ENCODE measurements at places on chromosomes 7 and 10.
A peak's percentile ranks its signal among the peaks of the same experiment; 100 is the strongest.

DNA sequence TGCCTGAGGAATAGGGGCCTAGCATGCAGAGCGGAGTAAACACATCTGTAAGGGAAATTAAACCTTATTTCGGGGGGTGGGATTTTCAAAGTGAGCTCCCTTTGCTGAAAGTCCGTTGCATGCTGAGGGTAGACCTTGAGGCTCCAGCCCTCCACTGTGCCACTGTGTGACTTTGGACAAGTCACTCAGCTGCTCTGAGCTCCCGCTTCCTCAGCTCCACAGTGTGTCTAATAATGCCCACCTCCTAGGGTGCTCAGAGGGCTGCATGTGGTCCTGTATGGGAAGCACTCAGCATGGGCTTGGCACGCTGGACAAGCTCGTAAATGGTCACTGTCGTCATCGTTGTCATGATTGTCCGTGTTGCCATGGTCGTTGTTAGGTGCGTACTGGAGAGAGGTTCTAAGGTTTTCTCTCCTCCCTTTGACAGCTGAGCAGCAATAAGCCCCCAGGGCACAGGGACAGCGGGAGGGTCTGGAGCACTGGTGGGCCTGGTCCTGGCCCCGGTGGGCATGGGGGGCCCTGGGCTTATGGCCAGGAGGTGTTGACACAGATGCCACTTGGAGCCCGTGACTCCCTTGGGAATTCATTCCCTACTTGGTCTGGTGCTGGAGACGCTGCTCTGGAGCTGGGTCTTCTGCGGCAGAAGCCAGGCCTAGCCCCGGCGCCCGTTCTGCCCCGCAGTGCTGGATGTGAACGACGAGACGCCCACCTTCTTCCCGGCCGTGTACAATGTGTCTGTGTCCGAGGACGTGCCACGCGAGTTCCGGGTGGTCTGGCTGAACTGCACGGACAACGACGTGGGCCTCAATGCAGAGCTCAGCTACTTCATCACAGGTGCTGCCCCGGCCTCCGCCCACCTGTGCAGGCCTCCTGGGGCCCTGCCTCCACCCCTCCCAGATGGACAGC, 13.1 kb downstream of the C10orf105 start:
- no peak for DNase-seq

GRCh38 chr7:102974366-102975236, 61.8 kb downstream of the LRRC17 start:
- DNase-seq: no peak

DNA sequence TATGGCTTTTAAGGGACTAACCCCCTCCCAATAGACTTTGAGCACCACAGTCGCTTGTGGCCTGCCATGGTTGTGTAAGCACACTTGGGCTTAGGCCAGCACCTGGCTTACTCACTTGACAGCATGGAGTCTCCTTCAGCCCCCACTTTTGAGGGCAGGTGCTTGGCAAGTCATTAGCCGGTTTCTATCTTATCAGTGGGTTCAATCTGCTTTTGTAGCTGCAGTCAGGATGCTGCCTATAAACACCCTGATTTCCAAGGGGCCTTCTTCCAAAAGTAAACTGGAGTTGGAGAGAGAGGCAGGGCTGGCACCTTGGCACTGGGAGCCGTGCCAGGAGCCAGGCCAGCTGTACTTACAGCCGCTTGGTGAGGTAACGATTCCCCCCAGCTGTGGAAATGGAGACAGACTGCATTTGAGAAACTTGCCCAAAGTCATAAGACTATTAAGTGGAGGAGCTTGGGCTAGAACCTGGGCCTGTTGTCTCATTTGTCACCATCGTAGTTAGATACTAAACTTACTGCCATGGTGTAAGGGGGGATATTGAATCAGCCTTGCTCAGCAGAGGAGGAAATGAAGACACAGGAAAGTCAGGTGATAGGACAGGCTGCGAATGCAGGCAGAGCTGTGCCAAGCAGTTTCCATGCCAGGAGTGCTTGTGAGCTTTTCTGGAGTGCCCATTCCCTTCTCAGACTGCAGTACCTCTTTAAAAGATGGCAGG, 92.2 kb upstream of the EFCAB10 start:
- no peak for DNase-seq

DNA sequence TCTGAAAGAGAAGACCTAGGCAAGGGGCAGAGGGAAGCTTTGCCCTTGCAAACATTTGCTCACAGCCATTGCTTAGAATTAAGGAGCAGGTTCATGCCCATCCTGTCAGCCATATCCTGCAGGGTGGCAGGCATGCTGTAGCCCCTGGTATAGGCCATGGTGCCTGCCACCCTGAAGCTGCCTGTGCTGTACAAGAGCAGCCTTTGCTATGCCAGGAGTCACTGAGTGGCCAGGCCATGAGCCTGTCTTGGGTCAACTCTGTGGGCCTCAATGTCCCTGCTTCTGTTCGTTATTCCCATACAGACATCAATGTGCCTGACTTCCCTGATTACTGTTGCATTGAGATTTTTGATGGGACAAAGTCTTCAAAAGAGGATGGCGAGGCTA, 368 bp upstream of the SVOPL start:
- DNase-seq: no peak

DNA sequence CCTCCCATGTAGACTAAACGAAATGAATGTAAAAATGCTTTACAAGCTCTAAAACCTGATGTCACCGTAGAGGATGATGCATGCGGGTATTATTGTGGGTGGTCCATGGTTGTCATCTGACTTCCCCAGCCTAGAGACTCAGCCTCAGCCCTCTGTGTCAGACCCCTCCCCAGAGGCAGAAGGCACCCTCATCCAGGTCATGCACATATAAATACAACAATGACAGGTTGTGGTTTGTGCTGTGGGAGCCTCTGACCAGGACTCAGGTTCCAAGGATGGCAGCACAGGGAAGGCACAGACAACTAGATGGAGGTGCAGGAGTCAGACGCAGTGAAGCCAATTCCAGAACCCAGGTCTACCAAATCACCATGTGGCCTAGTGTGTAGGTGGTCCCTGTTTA, 3.3 kb upstream of the NODAL start:
- DNase-seq: no peak

DNA sequence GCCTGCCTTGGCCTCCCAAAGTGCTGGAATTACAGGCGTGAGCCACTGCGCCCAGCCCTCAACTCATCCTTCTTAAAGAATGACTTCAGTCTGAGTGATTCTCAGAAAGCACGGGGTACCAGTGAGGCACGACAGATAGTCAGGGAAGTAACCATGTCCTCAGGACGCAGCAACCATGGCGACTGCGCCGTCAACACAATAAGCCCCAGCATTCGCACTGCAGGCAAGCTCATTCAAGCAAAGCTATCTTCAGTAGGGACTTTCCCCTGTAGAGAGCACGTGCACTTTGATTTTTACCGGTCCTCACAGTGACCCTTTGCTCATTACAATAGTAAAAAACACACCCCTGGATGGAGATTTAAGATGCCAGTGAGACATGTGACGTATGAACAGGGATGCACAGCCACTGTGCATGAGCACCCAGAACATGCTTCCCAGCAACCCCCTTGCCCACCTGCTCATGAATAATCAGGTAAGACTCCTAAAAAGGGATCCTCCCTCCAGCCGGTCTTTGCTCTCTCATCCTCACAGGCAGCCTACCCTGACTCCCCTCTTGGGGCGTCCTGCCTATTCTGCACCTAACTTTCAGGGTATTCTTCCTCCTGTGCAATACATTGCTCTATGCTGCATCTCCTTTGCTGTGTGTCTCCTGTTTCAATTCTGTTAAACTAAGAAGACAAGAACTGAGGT, 9.1 kb downstream of the WDR86 start:
- no peak for DNase-seq

DNA sequence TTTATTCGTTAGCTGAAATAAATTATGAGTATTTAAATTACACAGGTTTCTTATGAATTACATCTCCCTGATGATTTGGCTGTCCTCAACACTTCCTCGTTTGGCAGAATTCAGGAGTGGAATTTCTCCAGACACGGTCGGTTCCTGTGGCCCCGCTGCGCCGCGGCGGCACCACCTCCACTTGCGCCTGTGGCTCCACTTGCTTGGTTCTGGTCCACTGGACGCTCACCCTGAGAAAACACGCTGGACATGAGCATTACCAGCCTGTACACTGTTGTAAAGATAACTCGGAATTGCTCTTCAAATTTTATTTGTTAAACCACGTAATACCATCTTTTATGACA, 85.3 kb downstream of the ZNF33B start:
- DNase-seq: no peak

DNA sequence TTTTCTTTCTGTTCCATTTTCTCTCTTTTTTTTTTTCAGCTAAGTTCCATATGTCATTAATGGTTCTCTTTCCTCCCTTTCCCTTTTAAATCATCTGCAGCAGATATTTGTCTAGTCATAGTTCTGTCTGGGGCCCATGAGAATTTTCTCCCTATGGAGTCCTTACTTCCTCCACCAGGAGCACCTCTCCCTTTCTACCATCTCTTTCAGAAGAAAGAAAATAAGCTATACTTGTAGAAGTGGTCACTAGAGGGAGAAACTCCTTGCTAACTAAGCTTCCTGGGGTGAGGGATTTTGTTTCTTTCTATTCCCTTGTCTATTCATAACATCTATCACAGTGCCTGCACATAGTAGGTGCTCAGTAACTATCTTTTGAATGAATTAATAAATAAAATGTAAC, 230.2 kb upstream of the HPS1 start:
- no peak for DNase-seq

DNA sequence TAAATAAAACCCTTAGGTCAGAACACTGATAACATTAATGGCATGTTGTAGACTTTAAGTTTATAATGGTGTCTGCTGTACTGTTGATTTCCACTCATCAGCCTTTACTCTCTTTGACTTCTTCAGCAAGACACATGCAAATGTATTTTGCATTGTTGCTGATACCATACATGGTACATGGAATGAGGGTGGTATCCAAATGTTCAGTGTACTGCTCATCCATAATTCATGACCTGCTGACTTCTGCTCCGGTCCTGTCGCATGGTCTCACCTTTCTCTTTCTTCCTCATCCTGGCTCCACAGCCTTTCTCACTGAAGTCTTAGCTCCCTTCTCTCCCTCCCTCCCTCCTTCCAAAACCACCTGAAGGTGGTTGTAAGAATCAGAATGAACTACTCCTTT, 4.7 kb upstream of the CUBN start:
- no peak for DNase-seq

DNA sequence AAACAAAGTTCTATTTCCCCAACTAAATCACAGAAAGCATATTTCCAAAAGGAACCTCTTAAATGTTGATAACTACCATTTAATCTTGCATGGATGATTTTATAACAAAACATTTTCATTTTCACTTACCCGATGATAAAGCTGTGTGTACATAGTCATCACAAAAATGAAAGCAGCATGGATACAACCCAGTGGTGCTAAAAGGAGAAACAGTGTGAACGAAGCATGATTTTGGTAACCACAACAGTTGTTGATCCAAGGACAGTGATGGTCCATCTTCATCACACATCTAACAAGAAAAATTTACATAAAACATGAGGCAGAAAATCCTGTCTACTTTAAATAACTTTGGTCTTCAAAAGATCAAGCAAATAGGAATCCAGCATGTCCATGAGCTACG, 4.7 kb downstream of the ZDHHC6 start:
- no peak for DNase-seq

DNA sequence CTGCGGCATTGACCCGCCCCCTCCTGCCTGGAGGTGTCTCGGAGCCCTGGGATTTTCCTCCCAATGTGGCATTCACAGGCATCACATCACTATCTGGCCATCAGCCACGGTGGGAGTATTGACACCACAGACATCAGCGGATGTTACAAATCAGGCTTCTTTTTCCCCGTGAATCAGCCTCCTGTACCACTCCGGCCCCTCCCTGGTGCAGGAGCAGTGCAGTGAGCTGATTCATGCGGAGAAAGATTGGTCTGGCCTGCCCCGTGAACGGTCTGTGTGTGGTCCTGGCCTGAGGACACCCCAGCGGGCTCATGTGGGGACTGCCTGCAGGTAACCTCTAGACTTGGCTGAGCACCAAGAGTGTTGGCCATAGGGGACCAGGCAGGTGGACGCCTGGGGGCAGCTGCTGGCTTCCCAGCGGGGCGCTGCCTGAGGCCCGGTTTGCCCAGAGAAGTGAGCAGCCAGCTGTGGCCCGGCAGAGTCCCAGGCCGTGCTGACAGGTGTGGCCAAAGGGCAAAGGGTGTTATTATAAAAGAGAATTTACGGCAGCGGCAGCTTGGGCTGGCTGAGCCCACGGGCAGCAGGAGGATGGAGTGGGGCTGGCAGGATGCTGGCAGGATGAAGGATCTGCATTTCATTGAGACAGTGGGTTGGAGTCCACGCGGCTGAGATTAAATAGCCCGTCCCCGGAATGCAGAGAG, 32.1 kb upstream of the GNA12 start:
- no peak for DNase-seq

DNA sequence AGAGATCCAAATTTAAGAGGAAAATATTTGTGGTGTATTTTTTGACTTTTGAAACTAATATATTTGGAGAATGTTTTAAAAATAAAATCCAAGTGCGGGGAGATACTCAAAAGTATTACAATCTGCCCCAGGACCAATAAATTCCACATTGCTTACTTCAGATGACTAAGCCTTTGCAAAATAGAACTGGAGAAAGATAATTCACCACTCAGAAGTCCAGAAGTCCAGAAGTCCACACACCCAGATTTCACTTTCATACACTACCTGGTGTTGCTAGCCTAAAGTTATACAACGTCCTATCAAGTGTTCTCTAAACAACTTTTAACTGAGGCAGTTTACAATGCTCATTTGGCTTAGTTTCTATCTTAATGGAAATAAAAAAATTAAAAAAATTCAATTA, 487.0 kb upstream of the SEMA3D start:
- no peak for DNase-seq

- DNase-seq: no peak
Observed at GRCh38 chr7:78179827-78180477, 381.4 kb downstream of the PHTF2 start.

GRCh38 chr7:34064519-34065158, 159.3 kb downstream of the BMPER start:
- no peak for DNase-seq

- DNase-seq: no peak
Observed at GRCh38 chr10:60735244-60735643, 43.0 kb upstream of the CDK1 start.

DNA sequence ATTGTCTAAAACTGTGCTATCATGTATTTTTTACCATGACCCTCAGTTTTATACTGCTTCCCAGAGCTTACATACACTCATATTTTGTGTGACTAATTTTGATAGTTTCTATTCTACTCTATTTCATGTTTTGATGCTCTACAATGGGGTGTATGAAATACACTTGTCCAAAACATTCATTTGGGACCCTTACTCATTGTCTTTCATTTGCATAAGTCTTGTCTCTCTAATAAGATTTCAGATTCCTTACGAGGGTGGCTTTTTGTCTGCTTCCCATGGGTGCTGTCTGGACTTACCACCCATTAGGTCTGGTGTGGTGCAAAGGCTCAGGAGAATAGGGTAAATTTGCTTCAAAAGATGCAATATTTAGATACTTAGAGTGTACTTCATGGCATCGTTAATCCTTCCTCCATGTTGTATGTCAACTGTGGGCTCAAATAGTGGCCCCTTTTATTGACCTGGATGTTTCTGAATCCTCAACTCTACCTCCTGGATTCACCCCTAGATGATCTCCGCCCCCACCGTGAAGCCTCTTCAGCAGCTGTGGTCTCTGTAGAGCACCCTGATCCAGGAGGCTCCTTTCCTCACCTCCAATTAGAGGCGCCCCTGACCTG, 3.6 kb upstream of the GIMAP5 start:
- DNase-seq: no peak

- DNase-seq: peak; percentile 18
Observed at GRCh38 chr7:155298288-155298833, 683 bp downstream of the INSIG1 start.

- DNase-seq: no peak
Observed at GRCh38 chr10:132328738-132329137, 3.3 kb upstream of the LRRC27 start.

- DNase-seq: no peak
Observed at GRCh38 chr10:93991114-93991513, 2.6 kb upstream of the PLCE1 start.

GRCh38 chr7:136293841-136294391, 316.8 kb upstream of the MTPN start:
- no peak for DNase-seq

All from activated CD4-positive, alpha-beta T cell treated with anti-CD3 and anti-CD28 coated beads for 4 hours (primary cell).